Spinal cord (tissue), 10 donors: ENCODE measurements at places on chromosomes 2 and 18. TPM values are rescaled to one million over a fixed set of nuclear protein-coding genes. Genes with fewer than 3 reads are reported as not detected.

DNA sequence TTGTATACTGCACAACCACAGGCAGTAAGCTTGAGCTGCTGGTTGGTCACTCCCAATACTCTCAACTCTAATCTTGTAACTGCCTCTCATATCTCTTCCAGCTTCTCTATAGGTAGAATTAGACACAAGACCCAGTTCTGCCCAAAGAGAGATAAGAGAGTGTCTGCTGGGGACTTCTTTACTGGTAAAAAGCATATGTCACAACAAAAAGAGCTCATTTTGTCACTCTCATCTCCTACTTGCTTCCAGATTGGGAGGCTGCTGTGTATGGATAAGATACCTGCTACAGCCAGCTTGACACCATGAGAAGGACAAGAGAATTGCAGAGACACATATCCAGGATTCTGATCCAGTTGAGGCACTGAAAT, 165.2 kb downstream of the PTH2R start:
- no peak for DNase-seq

DNA sequence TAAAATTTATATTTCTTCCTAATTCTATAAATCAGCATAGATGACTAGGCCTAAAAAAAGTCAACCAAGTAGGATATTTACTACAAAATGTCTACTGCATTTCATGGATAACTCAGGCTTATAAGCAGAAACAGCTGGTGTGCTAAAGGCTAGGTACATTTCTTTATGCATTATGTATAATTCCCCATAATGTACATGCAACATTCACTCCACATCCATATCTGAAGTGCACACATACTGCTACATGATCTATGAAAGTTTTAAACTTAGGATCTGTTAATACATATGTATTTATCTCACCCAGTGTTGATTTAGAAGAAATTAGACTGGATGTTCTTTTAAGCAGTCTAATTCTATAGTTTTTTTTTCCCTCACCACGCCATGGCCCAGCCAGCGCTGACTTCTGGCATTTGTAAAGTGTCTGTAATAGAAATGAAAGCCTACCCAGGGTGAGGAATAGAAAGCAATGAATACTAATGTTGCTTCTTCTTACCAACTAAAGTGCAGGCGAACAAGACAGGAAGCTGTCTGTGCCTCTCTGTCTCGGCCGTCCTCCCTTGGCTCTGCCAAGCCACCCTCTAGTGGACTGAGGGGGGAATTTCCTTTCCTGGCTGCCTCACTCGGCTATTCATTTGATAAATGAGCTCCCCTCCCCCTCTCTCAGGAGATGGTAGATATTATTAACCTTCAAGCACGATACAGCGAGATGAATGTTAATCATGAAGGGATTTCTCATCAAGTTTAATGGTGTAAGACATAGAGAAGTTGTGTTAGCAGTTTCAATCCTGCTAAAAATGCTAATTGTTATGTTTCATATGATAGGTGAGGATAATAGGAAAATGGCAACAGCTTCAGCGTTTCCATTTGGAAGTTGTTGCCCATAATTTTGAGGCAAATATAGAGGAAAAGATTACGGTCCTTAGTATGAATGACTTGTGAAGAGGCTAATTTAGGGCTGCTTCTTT, 384.5 kb downstream of the MTX2 start:
- no peak for DNase-seq

DNA sequence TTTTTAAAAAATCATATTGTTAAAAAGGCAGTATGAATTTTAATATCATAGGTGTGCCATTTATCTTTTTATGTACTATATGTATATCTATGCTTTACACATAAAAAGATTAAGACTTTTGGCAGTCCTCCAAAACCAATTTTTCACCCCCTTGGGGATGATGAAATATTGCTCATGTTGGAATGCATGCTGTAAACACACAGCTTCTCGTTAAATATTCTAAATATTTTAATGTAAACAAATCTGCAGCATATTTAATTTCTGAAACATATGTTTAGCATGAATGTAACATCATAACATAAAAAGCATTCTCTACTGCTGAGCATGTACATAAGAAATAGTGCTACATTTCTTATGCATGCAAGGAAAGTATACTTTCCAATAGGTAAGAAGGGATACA, 484.3 kb upstream of the LRATD1 start:
- DNase-seq: no peak

TUBA3E gene
- total RNA-seq: not detected

GRCh38 chr2:230358305-230358704, 31.3 kb downstream of the SP140L start:
- no peak for DNase-seq

DNA sequence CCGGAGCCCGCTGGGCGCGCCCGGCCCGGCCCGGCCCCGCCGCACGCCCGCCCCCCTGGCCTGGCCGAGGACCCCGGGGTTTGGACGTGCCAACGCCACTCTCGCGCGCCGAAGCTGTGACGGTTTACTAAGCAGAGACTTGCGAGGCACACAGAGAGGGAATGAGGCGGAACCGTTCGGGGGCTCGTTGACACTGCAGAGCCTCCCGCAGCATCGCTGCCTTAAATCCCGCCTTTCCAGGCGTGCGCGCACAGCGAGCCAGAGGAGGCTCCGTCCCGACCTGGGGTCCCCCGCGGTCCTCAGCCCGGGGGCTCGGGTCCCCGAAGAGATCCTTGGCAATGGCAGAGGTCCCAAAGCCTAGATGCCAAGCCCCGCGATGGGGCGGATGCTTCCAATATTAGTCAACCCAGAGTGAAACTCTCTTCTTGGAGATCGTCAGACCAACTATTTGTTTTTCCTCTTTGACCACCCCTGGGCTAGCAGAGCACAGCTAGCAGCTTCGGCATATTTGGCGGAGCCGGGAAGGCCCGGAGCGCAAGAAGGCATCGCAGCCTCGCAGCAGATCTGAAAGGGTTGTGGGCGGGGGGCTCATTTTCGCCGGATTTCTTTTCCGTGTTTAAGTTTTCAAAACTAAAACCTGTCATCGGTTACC, at the start of gene ZNF385B:
Gene ZNF385B, minus strand, starts transcription at position 197 of the 652 bp plus-strand sequence.
- no peak for DNase-seq

- no peak for DNase-seq
Observed at GRCh38 chr2:235567842-235568241, 74.0 kb downstream of the AGAP1 start.
